ENCODE measurements at places on chromosomes 3 and 15.

- no peak for DNase-seq
Measured at GRCh38 chr3:55488398-55489055, 1.4 kb upstream of the WNT5A start.

DNA sequence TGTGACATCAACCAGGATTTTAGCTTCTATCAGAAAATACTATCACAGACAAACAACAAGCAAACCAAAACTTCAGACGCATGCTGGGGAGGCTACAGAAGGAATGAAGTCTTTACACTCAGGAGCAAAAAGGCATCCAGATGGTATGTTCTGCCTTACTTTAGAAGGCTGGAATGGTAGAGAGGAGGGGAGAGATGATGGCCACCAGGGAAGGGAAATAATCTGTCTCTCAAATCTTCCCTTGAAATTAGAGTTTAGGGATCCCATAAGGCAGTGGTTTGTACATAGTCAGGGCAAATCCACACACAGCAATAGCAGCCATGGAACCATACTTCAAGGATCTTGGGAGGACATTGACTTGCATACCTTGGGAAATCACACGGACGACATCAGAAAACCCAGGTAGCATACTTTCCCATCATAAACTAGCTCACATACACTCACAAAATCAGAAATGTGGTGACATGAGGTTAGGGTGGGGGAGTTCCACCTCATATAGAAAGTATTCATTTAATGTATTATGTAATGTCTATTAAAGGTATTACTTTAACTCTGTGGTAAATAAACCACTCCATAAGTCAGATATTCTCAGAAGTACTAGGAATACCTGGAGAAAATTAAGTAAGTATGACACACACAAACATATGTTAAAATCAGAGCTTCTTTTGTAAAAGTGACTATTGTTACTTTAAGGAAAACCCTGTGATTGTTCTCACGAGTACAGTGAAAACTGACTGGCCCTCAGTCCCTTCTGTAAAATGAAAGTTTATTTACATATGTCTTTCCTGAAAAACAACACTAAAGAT, 9.4 kb downstream of the BTLA start:
- DNase-seq: no peak

GRCh38 chr3:149151843-149152242, 22.4 kb downstream of the HPS3 start:
- no peak for DNase-seq

DNA sequence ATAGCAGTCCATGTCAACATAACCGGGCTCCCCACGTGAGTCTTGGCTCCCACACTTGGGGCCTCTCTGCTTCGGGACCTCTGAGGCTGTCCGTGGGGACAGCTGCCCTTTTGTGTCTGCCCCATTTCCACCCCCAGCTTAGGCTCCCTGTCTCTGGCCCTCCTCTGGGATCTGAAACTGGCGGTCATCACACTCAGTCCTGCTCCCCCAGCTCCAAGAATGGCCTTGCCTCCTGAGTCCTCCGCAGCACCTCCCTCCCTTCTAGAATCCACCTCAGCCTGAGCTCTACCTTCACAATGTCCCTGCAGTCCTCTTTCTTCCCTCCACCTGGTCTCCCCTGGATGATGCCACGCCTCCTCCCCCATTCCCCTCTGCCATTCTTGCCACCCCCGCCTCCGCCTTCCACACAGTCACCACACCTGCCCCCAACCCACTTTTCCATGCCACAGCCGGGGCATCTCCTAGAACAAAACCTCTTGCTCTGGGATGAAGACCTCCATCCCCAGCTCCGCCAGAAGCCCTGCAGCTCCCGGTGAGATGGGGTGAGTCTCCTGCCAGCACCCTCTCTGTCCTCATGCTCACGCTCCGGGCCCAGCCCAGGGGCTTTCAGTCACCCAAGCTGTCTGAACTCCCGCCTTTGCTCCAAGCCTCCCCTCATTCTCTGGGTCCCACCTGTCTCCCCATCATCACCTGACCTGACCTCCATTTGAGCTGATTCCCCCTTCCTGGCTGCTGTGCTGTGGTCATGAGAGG, 7.0 kb upstream of the ZXDC start:
- DNase-seq: no peak

- DNase-seq: no peak
Measured at GRCh38 chr15:41122849-41123248, 6.8 kb upstream of the INO80 start.

DNA sequence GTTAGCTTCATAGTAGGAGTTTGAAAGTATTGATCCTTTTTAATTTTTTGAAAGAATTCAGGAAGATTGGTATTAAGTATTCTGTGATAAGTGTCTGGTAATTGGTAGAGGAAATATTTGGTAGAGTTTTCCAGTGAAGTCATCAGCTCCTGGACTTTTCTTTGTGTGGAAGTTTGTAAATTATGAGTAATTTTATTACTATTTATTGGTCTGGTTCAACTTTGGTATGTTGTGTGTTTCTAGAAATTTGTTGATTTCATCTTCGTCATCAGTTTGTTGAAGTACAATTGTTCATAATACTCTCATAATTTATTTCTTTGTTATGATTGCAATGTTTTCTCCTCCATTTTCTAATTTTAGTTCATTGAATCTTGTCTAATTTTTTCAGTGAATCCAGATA, 832.0 kb downstream of the OTOL1 start:
- DNase-seq: no peak

DNA sequence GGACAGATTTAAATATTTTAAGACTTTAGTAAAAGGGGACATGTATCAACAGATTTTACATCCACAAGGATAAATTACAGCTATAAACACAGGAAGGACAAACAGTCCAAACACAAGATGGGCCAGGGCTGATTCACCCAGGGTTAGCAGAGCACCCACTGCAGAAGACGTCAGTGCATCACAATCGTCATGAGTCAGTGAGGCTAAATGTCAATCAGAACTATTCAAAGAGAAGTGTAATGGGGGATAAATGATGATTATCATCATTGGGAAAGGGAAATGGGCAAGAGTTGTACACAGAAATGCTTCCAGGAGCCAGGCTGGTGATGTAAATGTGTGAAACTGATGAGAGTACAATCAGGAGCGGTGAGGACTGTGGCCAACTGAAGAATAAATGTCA, 226.8 kb downstream of the PLCL2 start:
- DNase-seq: no peak

GRCh38 chr3:177251755-177252154, 54.5 kb upstream of the TBL1XR1 start:
- DNase-seq: no peak

Data from T-helper 2 cell (primary cell).